T-cell (primary cell): ENCODE measurements at places on chromosomes 16 and 17.

GRCh38 chr16:11051430-11051829 is 107.1 kb downstream of the CLEC16A start:
- DNase-seq = no peak

- DNase-seq = no peak
Observed at GRCh38 chr17:82371333-82372248, at the start of gene UTS2R. Gene UTS2R (plus strand): TSS chr17:82371765. CDS start chr17:82374325, 2,560 bp downstream.

DNA sequence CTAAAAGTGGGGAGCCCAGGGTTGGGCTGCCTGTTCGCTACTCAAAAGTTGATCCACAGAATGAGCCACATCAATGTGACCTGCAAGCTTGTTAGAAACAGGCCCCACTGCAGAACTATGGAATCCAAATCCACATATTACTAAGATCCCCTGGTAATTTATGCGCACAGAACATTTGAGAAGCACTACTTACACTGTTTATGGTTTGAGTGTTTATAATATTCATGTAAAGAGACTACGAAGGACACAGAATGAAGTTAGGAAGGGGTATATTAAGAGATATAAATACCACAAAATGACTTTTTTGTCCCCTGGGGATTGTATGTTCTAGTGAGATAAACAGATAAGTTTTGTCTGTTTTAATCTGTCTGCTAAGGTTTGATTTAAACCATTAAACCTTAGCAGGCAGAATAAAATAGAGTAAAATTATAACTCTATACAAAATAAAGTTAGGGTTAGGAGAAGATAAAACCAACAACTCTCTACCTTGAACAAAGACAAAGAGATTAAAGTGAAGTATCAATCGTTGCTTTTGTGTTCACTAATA is 666.9 kb upstream of the SOX9 start:
- DNase-seq = no peak

- no peak for DNase-seq
Observed at GRCh38 chr17:10698096-10698818, 863 bp downstream of the ADPRM start.

DNA sequence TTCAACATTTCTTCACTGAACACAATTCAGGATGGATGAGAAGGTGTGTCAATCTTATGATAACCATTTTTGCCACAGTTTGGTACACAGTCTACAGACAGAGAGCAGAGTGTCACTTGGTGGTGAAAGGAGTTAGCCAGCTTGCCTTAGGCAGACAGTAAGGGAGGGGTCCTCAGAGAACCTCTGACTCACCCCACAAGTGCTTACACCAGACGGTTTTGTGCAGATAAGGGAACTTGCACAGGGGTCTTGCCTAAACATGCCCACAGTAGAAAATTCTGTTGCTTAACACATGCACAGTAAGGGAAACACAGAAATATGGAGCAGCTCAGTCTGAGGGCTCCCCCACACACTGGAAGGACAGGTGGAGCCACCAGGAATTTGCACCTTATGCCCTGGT is 204.5 kb upstream of the CDH8 start:
- no peak for DNase-seq

DNA sequence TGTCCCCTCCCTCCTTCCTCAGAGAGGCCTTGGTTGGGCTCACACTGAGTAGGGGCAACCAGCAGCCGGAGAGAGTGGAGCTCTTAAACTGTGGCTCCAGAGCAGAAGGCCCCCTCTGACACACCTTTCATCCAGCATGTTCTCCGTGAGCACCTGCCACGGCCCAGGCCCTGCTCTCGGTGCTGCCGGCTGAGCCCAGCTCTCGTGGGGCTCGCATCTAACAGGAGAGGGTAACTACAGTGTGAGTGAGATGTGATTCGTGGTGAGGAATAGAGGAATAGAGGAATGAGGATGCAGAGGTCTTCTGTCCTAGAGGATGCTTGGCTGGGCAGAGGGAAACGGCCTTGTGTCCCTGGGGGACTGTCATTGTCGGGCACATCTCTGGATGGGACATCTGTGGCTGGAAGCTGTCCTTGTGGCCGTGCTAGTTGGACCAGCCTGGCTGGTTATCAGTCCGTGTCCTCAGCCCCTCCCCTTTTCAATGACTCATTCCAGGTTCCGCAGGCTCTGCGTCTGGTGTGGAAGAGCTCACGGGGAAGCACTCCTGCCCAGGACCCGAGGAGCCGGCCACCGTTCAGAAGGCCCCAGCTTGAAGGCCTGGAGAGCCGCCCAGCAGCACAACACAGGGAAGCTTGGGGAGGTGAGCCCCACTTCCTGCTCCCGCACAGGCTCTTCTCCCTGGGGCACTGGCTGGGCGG is 11.9 kb upstream of the DNASE1 start:
- DNase-seq = no peak

GRCh38 chr16:56584276-56584675 is 5.1 kb upstream of the MT3 start:
- DNase-seq = no peak

DNA sequence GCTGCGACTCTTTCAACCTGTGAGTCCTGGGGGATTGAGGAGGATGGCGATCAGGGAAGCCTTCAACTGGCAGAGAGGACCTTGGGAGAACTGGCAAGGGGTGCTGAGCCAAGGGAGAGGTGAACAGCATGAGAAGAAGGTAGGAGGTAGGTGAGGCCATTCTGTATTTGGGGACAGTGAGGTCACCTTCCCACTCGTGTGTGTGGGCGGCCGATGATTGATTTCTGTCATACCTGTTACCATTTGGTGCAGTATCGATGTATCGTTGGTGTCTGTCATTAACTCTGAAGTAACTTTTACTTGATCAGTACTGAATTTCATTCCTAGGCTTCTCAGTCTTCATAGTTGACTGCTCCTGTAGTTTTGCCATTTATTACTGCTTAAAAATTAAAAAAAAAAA is 3.8 kb downstream of the ARSG start:
- DNase-seq = no peak

DNA sequence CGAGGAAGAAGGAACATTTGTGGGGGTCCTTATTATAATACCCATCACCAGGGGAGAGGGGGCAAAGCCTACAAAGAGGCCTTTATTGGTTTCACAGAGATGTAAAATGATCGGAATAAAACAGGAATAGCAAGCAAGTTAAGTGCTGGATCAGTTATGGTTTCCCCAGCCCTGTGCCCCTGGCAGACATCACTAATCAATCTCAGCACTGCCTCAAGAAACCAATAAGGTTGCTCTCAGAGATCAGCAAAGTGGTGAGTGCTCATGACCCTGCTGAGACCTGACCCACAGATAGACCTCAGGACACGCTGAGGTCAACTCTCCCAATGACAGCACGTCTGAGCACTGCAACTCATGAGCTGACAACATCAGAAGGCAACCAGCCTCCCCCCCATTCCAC is 66.3 kb downstream of the ZNF423 start:
- no peak for DNase-seq
